Activated CD8-positive, alpha-beta T cell treated with anti-CD3 and anti-CD28 coated beads, Interleukin-2, amount 10 ng/mL, durations not matched to agents 7 days and 5 days (primary cell): ENCODE measurements at places on chromosomes 6 and 20. TPM values are rescaled to one million over a fixed set of nuclear protein-coding genes. Genes with fewer than 3 reads are reported as not detected.

- H3K27me3 ChIP-seq: no peaks in the 10 kb centered on the region
- H3K36me3 ChIP-seq: peaks cover 4% of the 10 kb centered on the region
- DNase-seq: no peak
- no peak overlapping the region for H3K27ac ChIP-seq
- peaks cover 3% of the 10 kb centered on the region for H3K4me1 ChIP-seq
Observed at GRCh38 chr6:90575267-90575666, 11.6 kb downstream of the MAP3K7 start.

The GSTA1 gene
- not detected for total RNA-seq

GRCh38 chr6:87572883-87573282 lies 16.9 kb downstream of the RARS2 start:
- peaks cover 34% of the 10 kb centered on the region for H3K36me3 ChIP-seq
- DNase-seq: no peak
- H3K4me3 ChIP-seq: no peak overlapping the region

The DEFB126 gene
- total RNA-seq: not detected

The PRL gene
- total RNA-seq: not detected

DNA sequence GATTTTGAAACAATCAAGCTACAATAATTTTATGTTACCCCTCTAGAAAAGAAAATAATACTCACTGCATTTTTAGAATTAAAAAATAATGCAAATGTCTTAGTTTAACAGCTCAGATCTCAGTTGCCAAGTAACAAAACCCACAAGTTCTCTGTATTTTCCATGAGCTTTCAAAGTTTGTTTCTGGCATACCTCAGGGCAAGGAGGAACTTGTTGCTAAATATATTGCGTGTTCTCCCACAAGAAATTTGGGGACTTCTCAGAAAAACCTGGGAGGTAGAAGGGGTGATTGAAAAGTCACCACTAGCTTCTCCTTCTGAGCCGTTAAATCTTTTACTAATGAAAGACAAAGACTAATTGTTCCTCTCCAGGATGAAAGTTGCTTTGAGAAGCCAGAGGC lies 236.8 kb upstream of the MARCKS start:
- H3K27ac ChIP-seq: no peak overlapping the region
- DNase-seq: no peak

GRCh38 chr6:170156448-170157375 lies 134.2 kb downstream of the DLL1 start:
- DNase-seq: no peak

The RSPO4 gene
- total RNA-seq: not detected

DNA sequence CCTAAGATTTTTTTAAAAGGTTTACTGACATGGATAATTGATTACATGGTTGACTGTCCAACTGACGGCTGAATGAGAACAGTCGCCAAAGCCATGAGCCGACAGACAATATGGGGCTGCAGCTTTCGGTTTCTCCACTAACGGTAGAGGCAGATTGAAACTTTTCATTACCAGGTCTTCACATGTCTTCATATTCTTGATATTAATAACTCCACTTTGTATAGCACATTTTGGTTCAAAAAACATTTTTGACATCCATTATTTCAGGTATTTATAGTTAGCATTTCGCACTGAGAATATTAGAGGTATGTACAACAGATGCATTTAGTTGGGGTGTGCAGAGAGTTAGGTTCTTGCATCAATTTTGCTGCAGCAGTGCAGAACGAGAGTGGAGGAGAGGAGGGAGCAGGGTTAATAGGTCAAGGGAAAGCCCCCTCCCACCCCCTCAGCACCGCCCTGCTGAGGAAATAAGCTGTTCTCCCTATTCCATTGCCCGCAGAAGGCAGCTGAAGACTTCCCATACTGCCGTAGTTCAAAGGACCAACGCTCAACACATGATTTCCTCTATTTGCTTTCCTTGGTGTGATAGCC lies 73.6 kb upstream of the ADTRP start:
- no peaks in the 10 kb centered on the region for H3K27me3 ChIP-seq
- DNase-seq: no peak
- no peak overlapping the region for H3K4me3 ChIP-seq
- no peaks in the 10 kb centered on the region for H3K4me1 ChIP-seq
- H3K36me3 ChIP-seq: no peaks in the 10 kb centered on the region

DNA sequence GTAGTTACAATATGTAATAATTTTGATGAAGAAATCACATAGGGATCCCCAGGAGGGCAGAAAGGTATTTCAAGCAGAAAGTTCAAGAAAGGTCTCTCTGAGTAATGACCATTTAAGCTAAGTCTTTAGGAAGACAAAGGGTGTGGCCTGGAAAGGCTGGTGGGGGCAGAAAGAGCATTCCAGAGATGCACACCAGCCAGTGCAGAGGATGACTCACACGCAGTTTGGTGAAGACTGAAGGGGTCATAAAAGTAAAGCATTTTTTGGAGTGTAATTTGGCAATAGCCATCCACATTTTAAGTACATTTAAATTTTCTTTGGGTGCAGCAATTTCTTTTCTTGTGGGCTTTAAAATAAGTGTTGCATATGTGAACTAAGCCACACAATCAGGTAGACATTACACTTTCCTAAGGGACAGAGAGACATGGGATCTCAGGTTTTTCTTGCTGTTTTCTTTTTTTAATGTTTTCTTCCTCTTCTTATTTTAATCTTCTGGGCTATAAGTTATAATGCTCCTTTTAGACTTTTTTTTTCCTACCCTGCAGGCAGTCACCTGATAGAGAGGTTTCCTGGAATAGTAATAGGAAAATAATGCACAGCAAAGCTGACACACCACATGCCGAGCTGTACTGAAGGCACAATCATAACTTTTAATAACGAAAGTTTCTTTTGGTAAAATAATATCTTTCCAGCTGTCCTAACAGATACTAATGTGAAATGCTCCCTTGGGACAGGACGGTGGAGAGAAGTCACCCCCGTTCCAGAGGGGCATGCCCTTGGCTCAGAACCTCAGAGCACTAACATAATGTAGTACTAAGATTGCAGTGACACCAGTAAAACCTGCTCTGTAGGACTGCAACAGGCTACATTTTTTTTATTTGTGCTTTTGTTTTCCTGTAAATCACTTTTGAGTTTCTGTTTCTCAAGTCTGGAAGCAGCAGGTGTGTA lies 49.6 kb upstream of the PTPRK start:
- no peaks in the 10 kb centered on the region for H3K36me3 ChIP-seq
- no peak overlapping the region for H3K27ac ChIP-seq
- no peak for DNase-seq
- no peaks in the 10 kb centered on the region for H3K4me1 ChIP-seq
- H3K4me3 ChIP-seq: no peak overlapping the region

DNA sequence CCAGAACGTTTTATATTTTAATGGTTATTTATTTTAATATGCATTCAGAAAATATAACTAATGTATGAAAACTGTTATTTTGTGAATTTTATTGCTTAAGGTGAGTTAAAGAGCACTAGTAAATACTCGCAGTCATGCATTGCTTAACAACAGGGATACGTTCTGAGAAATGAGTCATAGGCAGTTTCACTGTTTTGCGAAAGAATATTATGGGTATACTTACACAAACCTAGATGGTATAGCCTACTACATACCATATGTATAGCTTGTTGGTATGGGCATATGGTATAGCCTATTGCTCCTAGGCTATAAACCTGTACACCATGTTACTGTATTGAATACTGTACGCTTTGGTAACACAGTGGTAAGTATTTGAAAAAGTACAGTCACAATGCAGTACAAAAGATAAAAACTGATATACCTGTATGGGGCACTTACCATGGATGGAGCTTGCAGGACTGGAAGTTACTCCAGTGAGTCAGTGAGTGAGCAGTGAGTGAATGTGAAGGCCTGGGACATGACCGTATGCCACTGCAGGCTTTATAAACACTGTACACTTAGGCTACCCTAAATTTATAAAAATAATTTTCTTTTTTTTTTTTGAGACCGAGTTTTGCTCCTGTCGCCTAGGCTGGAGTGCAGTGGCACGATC lies 38.5 kb downstream of the ARFGEF2 start:
- DNase-seq: no peak
- H3K27ac ChIP-seq: no peak overlapping the region
- H3K36me3 ChIP-seq: peaks cover 24% of the 10 kb centered on the region
- no peaks in the 10 kb centered on the region for H3K27me3 ChIP-seq
- H3K4me1 ChIP-seq: no peaks in the 10 kb centered on the region

The UBE2C gene
- 251 TPM for total RNA-seq

The GNAS-AS1 gene
- total RNA-seq: 1.3 TPM

DNA sequence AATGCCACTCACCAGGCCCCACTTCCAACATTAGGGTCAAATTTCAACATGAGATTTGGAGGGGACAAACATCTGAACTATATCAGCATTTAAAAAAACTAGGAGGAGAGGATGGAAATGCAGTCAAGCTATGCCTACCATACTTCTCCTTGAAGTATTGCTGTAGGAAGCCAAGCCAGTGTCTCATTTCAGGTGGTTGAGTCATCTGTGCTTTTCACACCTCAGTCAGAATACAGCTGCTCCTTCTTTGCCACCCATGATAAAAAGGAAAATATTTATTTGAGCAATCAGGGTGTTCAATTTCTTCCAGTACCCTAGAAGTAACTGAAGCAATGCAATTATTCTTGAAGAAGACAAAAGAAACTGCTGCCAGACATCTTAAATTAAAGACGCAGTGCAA lies 47.0 kb upstream of the EEF1E1 start:
- H3K27ac ChIP-seq: no peak overlapping the region
- no peak overlapping the region for H3K4me3 ChIP-seq
- H3K4me1 ChIP-seq: no peaks in the 10 kb centered on the region

The LPA gene
- total RNA-seq: not detected

DNA sequence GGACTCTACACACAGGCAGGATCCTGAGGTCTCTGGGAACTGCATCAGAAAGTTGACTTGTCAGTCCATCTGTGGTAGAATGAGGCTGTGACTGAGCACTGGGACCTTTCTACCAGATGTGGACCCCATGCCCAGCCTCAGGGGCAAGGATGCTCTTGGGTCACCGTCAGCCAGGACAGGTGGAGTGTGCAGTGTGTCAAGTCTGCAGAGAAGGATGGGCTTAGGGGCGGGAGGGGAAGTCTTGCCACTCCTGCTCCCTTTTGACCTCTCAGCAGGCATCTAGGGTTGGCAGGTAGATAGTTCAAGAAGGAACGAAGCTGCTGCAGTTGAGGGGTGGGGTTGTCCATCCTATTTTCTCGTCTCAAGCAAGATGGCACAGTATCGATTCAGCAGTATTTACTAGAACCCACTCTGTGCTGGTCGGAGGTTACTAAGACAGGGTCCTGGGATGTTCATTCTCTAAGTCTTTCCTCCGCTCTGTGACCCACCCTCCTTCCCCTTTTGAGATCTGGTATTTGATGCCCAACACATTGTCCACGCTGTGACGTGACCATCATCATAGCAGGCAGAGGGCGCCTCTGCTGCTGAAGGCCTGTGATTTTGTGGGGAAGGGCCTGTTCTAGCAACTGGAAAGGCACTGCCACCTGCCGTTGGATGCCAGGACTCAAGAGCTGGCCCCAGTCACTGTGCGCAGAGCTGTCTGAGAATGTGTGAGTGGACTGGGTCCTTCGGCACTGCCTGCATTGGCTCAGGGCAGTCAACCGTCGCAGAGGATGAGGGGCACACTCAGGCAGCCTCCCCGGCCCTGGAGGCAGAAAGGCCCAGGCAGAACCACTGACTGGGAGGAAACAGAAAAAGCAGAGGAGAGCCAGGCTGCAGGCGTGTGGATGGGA lies 23.2 kb downstream of the RBCK1 start:
- peak; percentile 57 for DNase-seq

GRCh38 chr20:62846166-62846890 lies 15.3 kb downstream of the TCFL5 start:
- no peak overlapping the region for H3K27ac ChIP-seq
- H3K4me1 ChIP-seq: no peaks in the 10 kb centered on the region
- H3K27me3 ChIP-seq: no peaks in the 10 kb centered on the region
- H3K4me3 ChIP-seq: no peak overlapping the region
- no peak for DNase-seq
- H3K36me3 ChIP-seq: peaks cover 9% of the 10 kb centered on the region

DNA sequence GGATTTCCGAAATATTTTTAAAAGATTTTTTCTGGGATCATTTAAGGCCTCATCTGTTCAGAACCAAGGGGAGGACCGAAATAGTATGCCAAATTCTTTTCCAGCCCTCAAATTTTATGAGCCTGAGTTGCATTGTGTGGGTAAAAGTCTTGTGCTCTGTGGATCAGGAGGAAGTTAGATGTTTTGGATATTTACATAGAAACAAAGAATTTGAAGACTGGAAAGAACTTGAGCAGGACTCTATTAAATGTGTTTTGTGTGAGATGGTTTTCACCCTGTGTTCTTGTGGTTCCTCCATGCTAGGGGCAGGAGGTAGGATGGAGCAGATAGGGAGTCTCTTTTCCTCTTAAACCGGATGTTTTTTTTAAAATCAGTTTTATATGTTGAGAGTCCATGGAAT lies 329.1 kb downstream of the LAMA2 start:
- no peaks in the 10 kb centered on the region for H3K4me1 ChIP-seq
- H3K27ac ChIP-seq: no peak overlapping the region
- H3K27me3 ChIP-seq: peaks cover 5% of the 10 kb centered on the region
- no peak for DNase-seq

GRCh38 chr20:32045999-32046398 lies 6.0 kb upstream of the HCK start:
- H3K4me1 ChIP-seq: peaks cover 4% of the 10 kb centered on the region
- peaks cover 54% of the 10 kb centered on the region for H3K27me3 ChIP-seq
- no peak for DNase-seq
- no peak overlapping the region for H3K4me3 ChIP-seq

DNA sequence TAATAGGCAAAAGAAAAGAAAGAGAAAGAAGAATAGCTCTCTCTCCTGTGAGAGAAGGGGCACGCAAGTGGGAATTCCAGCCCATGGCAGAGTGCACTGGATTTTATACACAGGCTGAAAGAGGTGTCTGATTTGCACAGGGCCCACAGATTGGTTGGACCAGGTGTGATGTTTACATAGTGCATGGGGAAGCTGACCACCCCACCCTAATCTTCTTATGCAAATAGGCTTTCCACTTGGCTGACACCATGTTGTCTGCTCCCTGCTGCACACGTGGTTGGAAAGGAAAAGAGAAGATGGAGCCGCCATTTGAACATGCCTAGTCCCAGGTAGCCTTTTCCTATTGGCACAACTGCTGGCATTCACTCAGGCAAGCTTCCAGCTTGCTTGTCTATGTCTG lies 20.2 kb downstream of the MICA start:
- no peak overlapping the region for H3K4me3 ChIP-seq
- H3K27ac ChIP-seq: no peak overlapping the region
- H3K4me1 ChIP-seq: no peaks in the 10 kb centered on the region
- peaks cover 16% of the 10 kb centered on the region for H3K27me3 ChIP-seq
- peaks cover 2% of the 10 kb centered on the region for H3K36me3 ChIP-seq
- no peak for DNase-seq

- H3K36me3 ChIP-seq: no peaks in the 10 kb centered on the region
- H3K4me3 ChIP-seq: no peak overlapping the region
- no peak for DNase-seq
- H3K4me1 ChIP-seq: no peaks in the 10 kb centered on the region
Observed at GRCh38 chr20:53381568-53382262, 211.9 kb downstream of the ZNF217 start.

GRCh38 chr6:24127316-24127715 lies 1.3 kb downstream of the NRSN1 start:
- H3K4me1 ChIP-seq: no peaks in the 10 kb centered on the region
- H3K27ac ChIP-seq: no peak overlapping the region
- no peak overlapping the region for H3K4me3 ChIP-seq
- peaks cover 11% of the 10 kb centered on the region for H3K27me3 ChIP-seq

The CLPSL2 gene
- total RNA-seq: not detected

- DNase-seq: no peak
- no peaks in the 10 kb centered on the region for H3K36me3 ChIP-seq
- no peak overlapping the region for H3K27ac ChIP-seq
- H3K27me3 ChIP-seq: no peaks in the 10 kb centered on the region
Observed at GRCh38 chr20:61443443-61444126, 191.5 kb downstream of the CDH4 start.
